ENCODE measurements at places on chromosomes 1 and 21.
A peak's percentile ranks its signal among the peaks of the same experiment; 100 is the strongest.

DNA sequence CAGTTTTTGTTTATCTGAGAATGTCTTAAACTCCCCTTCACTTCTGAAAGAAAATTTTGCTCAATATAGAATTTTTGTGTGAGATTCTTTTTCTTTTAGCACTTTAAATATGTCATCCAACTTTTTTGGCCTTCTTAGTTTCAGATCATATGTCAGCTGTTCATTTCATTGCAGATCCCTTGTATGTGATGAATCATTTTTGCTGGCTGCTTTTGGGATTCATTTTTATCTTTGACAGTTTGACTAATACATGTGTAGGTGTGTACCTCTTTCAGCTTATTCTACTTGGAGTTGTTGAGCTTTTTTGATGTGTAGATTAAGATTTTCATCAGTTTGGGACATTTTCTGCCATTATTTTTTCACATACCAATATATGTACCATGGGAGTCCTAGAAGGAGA is 156.8 kb downstream of the FASLG start:
- no peak for DNase-seq

DNA sequence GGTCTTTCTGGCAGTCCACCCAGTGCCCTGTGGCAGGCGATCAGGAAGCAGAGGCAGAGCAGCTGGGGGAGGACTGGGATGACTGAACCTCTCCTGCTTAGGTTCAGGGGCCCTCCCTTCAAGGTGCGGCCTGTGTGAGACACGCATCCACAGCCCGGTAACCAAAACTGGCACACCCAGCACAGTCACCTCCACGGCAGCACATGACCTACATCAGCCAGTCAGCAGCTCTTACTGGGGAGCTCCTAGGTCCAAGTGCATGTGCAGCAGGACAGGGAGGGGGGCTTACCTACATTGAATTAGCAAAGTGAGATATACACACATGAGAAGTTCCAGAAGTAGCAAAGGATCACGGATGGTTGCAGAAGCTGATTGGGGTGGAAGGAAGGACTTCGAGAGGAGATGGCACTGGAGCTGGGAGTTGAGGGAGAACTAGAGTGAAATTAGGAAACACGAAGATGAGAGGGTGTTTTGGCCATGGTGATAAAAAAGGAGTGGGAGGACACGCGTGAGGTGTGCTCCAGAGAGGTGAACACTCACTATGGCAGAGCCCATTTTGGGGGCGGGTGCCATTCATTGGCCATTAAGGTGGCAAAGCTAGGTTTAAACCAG is 51.4 kb upstream of the IRF2BP2 start:
- DNase-seq, result no peak

- DNase-seq, result no peak
These were observed 15.5 kb downstream of the SSBP3 start for GRCh38 chr1:54390655-54391054.

DNA sequence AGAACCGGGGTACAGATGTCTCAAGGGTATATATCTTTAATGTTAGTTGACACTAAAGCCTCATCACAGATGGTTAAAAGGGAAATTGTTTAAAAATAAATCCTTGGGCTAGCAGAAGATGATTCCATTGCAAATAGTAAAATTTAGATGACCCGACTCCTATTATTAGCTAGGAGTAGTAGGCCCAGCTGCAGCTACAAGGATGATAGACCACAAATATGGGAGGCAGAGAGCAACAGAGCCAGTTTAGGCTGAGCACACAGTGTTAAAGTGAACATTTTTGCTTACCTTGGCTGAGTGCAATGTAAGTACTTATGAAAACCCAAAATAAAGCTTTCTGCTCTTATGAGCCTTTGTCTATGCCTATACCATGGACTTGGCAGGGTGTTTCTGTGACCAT is 100.5 kb upstream of the COL11A1 start:
- DNase-seq, result no peak

DNA sequence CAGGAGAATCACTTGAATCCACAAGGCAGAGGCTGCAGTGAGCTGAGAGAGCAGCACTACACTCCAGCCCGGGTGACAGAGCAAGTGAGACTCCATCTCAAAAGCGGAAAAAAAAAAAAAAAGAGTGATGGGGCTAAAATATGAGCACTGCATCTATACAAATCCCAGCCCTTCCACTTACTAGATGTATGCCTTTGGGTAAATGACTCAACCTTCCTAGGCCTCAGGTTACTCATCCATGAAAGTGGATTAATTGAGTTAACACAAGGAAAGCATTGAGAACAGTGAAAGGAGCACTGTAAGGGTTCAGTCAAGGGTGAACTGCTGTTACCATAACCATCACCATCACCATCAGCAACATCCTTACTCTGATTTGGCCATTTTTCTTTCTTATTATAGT is 226.4 kb upstream of the C8B start:
- no peak for DNase-seq

GRCh38 chr1:78303620-78304019 is 187.2 kb upstream of the PTGFR start:
- DNase-seq, result no peak

DNA sequence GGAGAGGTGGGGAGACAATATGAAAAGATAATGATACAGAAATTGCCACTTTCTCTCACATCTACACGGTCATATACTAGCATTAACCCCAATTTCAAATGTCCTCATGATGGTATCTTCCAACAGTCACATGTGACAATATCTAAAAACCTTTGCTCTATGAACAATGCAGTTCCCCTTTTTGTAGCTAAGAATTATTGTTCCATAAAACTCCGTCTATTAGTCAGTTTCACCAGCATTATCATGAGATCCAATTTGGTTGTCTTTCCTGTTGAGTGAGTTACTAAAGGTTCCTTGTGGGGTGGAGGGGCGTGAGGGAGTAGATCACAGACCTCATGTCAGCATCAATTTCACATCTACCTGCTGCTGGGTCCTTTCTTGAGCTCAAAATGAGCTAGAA is 1.7 kb downstream of the TIAM1 start:
- no peak for DNase-seq

DNA sequence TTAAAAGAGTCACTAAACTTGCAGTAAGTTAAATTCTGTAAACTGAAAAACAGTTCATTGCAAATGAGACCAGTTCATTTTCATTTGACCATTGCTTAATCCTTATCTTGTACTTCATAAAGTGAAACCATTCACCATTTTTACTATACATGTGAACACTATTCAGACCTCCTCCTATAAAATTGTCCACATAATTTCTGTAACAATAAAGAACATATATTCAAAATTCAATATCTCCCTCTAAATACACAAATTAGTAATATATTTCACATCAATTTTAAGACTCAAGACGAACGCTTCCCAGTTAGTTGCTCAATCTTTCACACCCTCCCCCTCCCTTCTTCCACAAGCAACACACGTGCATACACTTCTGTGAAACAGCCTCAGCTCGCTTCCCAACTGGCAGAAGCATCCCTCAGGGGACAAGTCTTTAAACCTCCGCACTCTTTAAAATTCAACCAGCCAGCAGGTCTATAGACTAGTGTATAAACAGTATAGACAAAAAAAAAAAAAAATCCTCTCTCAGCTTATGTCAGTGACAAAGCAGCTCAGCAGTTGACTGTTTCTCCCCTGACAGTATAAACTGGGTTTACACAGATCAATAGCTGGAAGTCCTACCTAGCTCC is 99.6 kb downstream of the DENND1B start:
- DNase-seq, result no peak

GRCh38 chr1:172142324-172142723 is 278.2 kb upstream of the C1orf105 start:
- no peak for DNase-seq

- DNase-seq, result no peak
These were observed 64.6 kb downstream of the LHX8 start for GRCh38 chr1:75198761-75199160.

DNA sequence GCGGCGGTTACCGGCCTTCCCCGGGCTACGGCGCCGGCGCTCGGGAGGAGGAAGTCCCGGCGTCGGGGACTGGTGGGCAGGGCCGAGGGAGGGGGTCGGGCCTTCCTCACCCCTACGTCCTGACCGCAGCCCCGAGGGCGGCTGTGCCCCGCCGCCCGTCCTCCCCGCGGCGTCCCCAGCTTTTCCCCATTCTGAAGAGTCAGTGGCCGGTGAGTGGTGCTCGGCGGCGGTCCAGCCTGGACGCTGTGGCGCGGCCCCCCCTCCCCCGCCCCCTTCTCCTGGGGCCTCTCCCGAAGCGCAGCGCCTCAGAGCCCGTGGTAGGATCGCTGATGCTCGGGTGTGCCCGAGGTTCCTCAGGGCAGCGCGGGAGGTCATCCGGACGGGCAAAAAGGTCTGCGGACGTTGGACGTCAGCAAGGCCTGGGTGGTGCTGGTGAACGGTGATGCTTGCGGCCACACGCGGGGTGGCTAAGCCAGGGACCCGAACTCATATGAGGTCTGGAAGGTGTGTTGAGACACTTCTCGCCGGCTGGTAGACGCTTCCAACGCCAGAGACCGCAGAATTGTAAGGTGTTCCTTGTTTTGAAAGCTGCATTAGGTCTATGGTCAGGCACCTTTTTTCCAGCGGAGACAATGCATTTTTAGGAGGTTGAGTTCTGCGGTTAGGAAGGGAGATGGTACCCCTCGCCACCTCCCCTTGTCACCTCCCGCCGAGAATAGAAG is 725 bp downstream of the SLC25A33 start:
- peak; percentile 81 for DNase-seq

GRCh38 chr1:156816561-156817328 is at the start of gene SH2D2A:
Gene SH2D2A, minus strand, starts transcription at chr1:156816848. Its CDS starts 140 bp downstream, at chr1:156816708.
- DNase-seq, result peak; percentile 92

GRCh38 chr1:158716335-158716734 is 4.2 kb downstream of the OR6K3 start:
- DNase-seq, result no peak

GRCh38 chr1:179706339-179706941 is 36.7 kb upstream of the FAM163A start:
- DNase-seq, result peak; percentile 41

- no peak for DNase-seq
These were observed 165.5 kb upstream of the DUSP10 start for GRCh38 chr1:221907166-221907932.

- peak; percentile 50 for DNase-seq
These were observed 252.5 kb downstream of the SDCCAG8 start for GRCh38 chr1:243508303-243508713.

GRCh38 chr21:41458121-41458520 is 32.1 kb downstream of the MX1 start:
- DNase-seq, result no peak

- DNase-seq, result no peak
These were observed 46.5 kb upstream of the LRRC52 start for GRCh38 chr1:165497069-165498013.

DNA sequence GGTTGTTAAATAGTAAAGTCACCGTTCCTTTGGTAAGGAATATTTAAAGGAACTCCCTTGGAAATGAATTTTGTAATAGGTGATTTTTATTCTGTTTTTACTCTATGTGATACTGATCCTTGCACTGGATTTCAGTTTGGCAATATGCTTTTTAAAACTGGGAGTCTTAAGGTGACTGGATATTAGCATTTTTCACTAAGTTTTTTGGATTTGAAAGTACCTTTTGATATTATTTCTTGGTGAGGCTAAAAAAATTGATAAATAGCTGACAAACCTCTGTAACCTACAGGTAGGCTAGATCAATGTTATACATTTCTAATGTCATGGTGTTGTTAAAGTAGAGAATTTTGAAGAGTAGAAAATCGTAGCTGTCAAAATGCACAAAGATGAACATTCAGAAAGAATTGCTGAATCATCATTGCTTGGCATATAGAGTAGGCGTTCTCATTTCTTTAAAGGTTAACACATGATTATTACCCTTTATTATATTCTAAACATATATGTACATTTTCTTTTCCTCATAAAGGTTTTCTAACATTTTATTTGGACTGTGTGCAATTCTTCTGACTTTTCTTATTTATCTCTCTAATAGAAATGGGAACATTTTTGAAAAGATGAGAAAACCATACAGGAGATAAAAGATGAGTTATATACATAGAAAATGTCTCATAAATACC is 1.5 kb upstream of the DNAJB4 start:
- DNase-seq, result no peak

GRCh38 chr1:223747838-223748335 is 35.5 kb downstream of the CAPN2 start:
- DNase-seq, result no peak

DNA sequence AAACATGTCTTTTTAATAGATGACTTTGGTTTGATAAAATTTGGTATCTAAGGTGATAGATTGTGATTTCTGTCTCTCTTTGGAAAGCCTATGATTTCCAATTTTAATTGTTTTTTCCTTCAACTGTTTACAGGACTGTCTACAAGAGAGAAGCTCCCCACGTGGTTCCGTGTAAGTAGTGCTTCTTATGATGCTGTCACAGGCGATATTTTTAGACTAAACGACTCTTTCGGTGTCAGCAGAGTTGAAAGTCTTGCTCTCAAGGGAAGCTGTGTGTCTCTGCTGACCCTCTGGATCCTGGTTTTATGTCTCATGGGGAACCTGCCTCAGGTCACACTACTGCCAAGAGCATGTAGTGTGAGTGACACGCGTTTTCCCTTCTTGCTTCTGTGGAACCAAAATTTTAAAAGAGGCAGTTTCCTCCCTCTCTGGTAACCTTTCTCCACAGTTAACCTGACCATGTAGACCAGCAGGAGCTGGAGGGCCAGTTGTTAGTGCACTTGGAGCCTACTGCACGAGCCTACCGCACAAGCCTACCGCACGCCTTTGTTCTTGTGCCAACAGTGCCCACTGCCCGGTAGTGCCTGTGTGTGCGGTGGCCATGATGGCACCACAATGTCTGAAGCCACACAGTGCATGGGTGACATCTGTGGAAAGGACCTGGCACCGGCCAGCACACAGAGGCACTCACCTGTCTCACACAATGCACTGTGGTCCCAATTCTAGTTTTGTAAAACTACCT is 91.9 kb downstream of the PCBP3 start:
- DNase-seq, result no peak

GRCh38 chr1:40076895-40077312 is 20.1 kb downstream of the PPT1 start:
- DNase-seq, result no peak

GRCh38 chr1:245054507-245055270 is 100.1 kb upstream of the KIF26B start:
- DNase-seq, result no peak

- no peak for DNase-seq
These were observed 459.2 kb upstream of the PKN2 start for GRCh38 chr1:88224906-88225305.

DNA sequence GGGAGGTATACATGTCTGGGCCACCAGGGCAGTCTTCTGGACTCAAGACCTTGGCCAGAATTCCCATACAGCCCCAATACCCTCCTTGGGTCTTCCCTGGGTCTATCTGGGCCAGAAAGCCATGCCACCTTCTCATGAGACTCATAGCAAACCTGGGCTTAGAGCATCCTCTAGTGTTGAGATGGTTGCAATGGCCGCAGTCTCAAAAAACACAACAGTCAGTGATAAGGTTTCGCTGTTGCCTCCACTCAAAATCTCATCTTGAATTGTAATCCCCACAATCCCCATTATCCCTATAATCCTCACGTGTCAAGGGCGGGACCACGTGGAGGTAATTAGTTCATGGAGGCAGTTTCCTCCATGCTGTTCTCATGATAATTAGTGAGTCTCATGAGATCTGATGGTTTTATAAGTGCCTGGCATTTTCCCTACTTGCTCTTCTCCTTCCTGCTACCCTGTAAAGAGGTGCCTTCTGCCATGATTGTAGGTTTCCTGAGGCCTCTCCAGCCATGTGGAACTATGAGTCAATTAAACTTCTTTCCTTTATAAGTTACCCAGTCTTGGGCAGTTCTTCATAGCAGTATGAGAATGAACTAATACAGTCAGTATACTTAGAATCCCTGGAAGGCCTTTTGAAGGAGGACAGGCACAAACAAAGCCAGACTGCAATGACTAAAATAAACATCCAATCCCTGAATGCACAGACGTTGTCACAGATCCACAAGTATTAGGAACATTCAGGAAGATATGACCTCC is 77.0 kb downstream of the CTH start:
- DNase-seq, result no peak

All from activated T-cell treated with anti-CD3 and anti-CD28 coated beads, Interleukin-2, amount 50 U/mL, for 24 hours (primary cell).